Prostate gland (tissue), 2 donors: ENCODE measurements at places on chromosomes 4 and X. TPM values are rescaled to one million over a fixed set of nuclear protein-coding genes. Genes with fewer than 3 reads are reported as not detected.

Gene CXCL1
- 0.74 TPM for total RNA-seq

Gene PITX2
- 2.3 TPM for total RNA-seq

Gene WDR1
- total RNA-seq: 127 TPM

Gene TEC
- total RNA-seq: 0.96 TPM

Gene HSFX3
- total RNA-seq: 0.74 TPM

Gene S100G
- not detected for total RNA-seq

Gene PHKA1
- 12.4 TPM for total RNA-seq

Gene PNMA5
- total RNA-seq: 6.5 TPM

GRCh38 chrX:19865567-19866363 is 21.6 kb downstream of the SH3KBP1 start:
- no peak for DNase-seq

DNA sequence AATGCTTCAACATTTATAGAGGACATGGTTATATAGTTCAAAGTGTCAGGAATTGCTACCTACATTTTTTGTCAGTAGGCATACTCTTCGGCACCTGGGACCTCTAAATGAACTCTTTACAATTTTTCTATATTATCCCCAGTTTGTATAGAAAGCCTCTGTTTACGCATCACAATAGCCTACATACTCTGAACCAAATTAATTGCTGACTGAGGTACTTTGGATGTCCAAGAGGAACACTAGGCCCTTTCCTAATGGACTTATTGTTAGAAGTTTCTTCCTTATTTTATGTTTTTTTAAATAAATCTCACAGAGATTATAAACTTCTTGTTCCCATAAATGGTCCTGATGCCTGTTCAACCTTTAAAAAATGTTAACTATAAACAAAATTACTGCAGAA is 8.4 kb upstream of the AFF2 start:
- DNase-seq: no peak

GRCh38 chrX:15441464-15441863 is 51.7 kb downstream of the PIR start:
- DNase-seq: no peak

GRCh38 chrX:121863976-121864375 is 816.6 kb downstream of the GLUD2 start:
- DNase-seq: no peak

DNA sequence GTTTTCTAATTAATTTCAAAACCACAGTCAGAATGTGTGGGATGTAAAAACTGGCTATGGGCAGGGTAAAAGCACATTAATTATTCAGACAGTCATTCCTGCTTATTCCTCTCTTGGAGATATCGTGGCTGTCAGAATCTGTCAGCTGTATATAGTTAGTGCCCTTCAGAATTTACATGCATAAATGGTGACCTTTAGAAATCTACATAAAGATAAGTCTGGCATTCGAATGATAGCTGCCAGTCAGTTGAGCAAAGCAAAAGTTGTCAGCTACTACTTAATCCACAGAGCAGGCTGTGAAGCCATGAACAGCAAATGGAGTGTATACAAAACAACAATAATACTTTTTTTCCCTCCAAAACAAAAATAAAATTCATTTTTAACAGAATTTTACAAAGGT is 189.5 kb downstream of the ADGRL3 start:
- DNase-seq: no peak

GRCh38 chr4:181566490-181566889 is 676.7 kb upstream of the TENM3 start:
- no peak for DNase-seq

DNA sequence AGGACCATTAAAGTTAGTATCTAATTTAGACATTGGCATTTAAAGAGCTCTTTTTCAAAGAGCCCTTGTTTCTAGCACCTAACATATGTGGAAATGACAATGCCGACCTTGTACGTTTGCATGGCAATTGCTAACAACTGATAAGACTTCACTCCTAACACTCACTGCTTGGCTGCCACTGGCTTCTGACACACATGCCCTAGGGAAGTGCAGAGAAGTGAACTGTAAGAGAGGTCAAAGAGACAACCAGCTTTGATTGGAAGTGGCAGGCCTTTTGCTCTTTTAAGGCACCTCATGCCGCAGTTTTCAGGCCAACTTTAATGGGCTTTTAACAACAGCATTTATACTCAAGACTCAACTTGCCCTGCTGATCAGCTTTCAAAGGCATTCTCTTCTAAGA is 158.4 kb downstream of the RAB28 start:
- DNase-seq: no peak

- DNase-seq: no peak
These were observed 54.4 kb downstream of the KLHL4 start for GRCh38 chrX:87571964-87572363.

- no peak for DNase-seq
These were observed 54.4 kb downstream of the CBR4 start for GRCh38 chr4:168955674-168956073.

DNA sequence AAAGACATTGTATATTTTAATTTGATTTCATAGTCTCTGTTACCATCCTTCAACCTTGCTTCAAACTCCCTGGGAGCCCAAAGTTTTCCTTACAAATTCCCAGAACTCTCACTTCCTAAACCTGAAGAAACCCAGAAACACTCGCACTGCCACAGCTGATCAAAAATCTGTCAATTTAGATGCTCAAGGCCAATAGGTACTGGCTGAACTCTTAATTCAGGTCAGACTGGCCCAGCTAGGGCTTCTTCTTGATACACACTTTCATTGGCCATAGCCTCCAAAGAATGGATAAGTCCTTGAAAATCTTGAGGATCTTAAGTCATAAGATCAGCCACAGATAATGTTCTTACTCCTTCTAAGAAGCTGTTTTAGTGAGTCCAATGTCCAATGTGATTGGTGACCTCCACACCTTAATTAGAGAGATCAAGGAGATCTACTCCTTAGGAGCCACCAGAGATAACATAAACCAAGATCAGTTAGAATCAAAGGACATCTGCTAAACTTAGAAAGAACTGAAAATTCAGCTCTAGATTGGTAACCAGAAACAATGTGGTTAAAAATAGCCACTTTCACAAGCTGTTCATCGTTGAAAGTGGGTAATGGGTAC is 51.5 kb downstream of the ACSL4 start:
- DNase-seq: no peak

DNA sequence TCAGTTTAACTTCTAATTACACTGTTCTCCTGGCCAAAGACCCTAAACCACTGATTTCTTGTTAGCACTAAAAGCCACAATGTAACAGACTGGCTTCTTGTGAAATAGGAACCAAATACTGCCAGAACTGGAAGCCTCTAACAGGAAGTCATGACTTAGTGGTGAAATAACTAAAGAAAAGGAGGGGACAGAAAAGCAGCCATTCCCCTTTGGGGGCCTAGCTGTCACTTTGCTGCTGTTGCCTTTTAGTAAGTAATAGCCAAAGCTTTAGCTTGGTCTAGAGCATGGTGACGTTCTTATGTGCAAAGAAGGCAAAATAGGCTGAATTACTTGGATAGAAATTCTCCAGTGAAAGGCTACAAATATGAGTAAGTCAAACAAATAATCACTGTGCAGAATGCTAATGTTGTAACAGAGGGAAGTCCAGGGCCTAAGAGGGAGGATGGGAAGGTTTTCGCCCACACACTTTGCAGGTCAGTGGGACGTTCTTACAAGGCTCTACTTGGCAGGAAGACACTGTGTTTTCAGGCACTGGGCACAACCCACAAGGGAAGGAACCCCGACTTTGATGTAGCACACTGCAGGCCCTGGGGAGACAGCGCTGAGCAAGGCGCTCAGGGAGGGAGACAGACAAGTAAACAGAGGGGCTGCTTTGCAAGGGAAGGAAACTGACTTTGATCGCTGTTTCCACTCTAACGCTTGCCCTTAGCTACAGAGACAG is 16.7 kb downstream of the GAB3 start:
- DNase-seq: no peak

DNA sequence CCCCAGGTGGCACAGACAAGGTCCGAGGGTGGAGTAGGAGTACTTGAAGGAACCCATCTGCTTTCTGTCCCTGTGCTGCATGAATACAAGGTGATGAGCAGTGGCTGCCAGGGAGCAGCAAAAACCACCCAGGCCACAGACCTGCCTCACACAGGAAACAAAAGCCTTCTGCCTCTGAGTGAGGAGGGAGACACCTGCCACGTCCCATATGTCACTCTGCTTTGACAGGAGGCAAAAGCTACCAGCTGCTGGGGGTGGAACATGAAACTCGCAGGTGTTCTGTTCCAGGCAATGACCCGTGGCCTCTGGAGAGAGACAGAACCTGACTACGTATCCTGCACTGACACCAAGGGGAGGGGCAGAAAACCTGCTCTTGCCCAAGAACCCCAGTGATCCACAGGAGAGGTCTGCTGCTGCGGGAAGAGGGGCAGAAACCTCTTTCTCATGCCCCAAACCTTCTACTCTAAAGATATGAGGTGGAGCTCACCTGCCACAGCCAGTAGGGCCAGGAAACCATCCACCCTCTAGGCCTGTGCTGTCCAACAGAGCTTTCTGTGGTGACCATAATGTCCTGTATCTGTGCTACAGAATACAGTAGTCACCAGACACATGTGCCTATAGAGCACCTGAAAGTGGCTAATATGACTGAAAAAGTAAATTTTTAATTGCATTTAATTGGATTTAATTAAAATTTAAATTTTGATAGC is 172.9 kb downstream of the PRDM5 start:
- DNase-seq: no peak

- no peak for DNase-seq
These were observed 69.4 kb upstream of the WDR17 start for GRCh38 chr4:175996206-175996605.

DNA sequence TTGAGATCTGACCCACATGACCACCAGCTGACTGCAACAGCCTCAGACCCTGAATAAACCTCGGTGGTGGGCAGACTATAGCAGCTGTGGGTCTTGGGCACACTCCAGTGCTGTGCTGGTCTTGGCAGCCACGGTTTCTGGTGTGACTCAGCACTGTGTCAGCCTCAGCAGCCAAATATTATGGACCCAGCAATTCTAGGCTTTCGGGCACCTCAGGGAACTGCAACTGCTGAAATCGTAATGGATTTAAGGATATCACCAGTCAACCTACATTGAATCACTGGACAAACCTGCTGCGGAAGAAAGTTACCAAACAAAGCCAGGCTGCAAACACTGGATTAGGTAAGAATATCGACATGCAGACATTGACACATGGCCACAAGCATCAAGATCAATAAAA is 10.5 kb upstream of the UBE2NL start:
- DNase-seq: no peak

DNA sequence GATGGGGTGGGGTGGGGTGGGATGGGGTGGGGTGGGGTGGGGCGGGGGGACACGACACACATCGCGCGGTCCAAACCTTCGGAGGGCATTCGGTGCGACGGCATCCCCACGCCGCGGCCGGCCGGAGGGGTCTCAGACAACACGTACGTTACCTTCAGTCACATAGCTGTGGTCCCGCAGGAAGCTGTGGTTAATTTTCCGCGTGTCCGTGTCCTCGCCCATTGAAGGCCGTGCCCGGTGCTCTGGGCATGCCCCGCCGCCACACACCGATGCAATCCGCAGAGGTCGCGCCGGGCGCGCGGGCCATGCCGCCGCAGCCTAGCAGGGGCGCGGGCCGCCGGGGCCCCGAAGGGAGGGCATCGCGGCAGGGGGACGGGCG is 417 bp downstream of the PPP2R2C start:
- no peak for DNase-seq

DNA sequence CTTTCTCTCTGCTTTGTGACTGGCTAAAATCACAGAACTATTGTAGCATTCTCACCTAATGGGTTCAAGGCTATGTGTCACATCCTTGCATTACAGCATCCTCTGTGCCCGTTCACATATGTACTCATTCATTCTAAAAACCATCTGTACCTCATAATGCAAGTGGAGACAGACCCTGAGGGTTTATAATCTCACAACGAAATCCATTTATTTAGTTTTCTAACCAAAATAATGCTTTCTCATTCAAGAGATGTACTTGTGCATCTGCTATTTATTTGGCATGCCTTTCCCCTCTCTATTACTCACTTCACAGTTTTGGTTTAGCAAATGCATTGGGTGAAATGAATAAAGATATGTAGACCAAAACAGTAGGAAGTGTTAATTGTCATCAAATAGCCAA is 261.5 kb downstream of the DCHS2 start:
- DNase-seq: no peak

- no peak for DNase-seq
These were observed 157.7 kb downstream of the AFAP1 start for GRCh38 chr4:7781993-7782392.

DNA sequence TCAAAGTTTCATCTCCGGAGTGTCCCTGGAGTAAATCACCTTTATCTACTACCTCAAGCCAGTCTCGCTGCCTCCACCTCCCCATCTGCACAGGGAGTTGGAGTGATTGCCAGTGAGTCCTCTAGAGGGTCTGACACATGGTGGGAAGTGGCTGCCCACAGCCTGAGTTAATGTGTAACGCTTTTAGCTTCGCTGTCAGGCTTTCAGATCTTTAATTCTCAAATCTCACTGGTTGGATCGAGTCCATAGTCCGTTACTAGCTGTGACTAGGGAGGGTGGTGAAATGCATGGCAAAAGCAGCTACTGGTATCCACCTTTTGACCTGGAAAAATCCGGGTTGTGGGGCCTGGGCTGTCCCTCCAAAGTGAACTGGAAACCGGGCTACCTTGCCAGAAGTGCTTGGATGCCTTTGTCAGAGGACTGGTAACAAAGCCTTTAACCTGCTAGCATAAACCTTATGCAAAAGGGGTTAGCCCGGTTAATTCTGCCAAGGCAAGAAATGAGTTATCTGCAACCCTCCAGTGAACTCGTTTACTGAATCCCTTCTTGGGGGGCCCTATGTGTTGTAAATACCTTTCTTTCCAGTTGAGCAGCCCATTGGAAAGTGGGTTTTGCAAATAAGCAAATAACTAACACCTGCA is 5.1 kb upstream of the WDR1 start:
- DNase-seq: no peak

DNA sequence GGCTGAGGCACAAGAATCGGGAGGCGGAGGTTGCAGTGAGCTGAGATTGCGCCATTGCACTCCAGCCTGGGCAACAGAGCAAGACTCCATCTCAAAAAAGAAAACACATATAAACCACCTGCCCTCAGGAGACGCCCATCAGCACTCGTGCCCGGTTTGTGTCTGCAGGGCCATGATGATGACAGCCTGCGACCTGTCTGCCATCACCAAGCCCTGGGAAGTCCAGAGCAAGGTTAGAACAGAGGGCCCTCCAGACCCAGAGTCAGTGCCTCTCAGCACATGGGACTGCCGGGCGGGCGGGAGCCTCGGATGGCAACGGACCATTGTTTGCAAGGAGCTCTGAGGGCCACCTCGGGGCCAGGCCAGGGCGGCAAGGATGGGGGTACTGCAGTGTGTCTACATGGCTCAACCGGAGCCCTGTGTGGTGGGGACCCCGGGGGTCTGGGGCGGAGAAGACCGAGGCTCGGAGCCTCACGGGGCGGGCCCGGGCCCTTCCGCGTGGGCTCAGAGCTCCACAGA is 9.3 kb downstream of the ATP5ME start:
- no peak for DNase-seq

- no peak for DNase-seq
These were observed 19.0 kb downstream of the GAB3 start for GRCh38 chrX:154731881-154732280.
